GDM1 (cell line): ENCODE measurements at places on chromosomes 7 and 10.

DNA sequence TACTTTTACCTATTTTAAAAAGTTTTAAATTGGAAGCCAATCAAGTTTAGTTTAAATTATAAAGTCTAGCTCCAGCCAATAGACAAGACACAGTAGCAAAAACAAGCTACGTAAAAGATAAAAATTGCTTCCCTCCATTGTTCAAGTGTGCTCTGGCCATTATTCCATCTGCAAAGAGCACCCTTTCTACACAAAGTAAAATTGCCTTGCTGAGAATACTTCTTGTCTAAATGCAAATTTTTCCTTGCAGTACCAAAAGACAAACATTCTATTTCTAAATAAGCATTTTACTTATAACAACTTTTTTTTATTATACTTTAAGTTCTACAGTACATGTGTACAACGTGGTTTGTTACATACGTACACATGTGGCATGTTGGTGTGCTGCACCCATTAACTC is 75.9 kb upstream of the ZNF746 start:
- DNase-seq = no peak

DNA sequence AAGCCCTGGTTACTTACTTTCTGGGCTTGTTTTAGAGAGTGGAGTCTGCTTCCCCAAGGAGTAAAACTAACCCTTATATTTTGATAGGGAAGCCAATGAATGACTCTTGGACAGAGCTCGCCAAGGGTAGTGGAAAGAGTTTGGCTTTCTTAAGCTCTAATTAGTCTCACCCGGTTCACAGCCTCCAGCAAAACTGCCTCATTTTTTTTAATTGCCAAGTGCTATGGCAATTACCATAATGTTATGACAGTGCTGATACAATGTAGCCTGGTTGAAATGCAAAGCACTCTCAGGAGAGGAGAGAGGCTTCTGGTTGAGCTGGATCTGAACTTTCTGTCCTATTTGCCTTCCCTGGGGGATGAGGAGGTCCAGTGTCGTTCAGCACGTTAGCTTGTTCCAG is 376.1 kb upstream of the CHRM2 start:
- no peak for DNase-seq

GRCh38 chr7:22617166-22617565 is 109.8 kb upstream of the IL6 start:
- no peak for DNase-seq

DNA sequence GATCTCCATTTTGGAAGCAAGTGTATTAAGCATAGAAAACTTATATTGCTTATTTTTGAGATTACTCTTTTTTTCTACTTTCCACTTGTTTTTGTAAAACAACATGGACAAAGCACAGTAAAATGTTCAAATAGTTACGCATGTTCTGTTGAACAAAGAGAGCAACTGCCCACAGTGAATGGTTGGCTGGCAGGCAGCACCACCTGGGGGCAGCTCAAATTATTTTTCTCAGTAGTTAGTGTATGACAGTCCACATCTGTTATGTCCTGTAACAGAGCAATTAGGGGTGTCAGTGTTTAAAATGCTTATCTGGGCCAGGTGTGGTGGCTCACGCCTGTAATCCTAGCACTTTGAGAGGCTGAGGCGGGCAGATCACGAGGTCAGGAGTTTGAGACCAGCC is 46.1 kb upstream of the CACUL1 start:
- DNase-seq = no peak

DNA sequence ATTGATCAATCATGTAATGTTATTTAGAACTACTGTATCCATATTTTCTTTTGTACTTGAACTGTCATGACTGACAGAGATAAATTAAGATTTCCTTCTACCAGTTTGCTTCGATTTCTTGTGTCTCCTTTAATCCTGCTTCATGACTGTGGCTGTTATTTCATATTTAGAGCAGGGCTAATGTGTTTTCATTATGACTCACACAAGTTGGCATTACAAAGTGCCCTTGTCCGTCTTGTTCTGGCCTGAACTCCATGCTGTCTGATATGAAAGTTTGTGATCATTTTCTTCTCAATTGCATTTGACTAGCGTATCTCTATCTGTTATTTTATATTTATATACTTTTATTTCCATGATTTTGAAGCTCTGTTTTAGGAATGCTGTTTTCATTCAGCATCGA is 344.1 kb upstream of the PRKCQ start:
- DNase-seq = no peak

- DNase-seq = peak; percentile 52
Measured at GRCh38 chr7:155598810-155599210, 45.7 kb upstream of the RBM33 start.

DNA sequence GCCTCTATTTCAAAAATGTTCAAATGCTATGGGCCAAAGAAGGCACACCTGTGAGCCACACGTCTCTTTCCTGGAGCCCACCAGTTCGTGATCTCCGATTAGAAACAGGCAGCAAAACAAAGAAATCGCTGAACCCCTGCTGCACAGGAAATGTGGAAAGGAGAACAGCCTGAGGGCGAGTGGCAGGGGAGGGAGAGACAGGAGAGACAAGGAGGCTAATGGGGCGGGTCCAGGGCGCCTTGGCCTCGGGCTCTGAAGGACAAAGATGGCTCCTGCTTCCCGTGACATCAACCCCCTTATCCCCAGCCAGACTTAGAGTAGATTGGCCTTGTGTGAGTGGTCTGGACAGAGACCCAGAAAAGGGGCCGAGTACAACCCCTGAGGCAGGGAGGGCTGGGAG is 62.4 kb upstream of the DOCK1 start:
- no peak for DNase-seq

GRCh38 chr10:123165445-123166072 is 11.4 kb downstream of the BUB3 start:
- no peak for DNase-seq

- no peak for DNase-seq
Measured at GRCh38 chr10:133110609-133111275, 23.0 kb downstream of the ADGRA1 start.

- no peak for DNase-seq
Measured at GRCh38 chr10:32437334-32437733, 8.6 kb upstream of the CCDC7 start.

- no peak for DNase-seq
Measured at GRCh38 chr7:5685205-5685604, 96.3 kb downstream of the RNF216 start.

GRCh38 chr10:117014835-117015234 is 9.8 kb upstream of the SHTN1 start:
- DNase-seq = no peak

DNA sequence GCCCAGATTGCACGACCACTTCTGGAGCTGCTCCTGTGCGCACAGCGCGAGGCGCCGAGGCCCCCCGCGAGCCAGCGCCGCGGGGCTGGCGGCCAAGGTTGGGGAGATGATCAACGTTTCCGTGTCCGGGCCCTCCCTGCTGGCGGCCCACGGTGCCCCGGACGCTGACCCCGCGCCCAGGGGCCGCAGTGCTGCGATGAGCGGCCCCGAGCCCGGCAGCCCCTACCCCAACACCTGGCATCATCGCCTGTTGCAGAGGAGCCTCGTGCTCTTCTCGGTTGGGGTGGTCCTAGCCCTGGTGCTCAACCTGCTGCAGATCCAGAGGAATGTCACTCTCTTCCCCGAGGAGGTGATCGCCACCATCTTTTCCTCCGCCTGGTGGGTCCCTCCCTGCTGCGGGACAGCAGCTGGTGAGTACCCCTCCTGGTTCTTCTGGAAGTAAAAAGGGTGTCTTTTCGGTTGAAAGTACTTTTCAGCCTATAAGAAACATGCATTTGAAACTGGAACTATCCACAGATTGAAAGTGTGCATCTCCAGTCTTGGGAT is 683 bp downstream of the INSIG1 start:
- no peak for DNase-seq

DNA sequence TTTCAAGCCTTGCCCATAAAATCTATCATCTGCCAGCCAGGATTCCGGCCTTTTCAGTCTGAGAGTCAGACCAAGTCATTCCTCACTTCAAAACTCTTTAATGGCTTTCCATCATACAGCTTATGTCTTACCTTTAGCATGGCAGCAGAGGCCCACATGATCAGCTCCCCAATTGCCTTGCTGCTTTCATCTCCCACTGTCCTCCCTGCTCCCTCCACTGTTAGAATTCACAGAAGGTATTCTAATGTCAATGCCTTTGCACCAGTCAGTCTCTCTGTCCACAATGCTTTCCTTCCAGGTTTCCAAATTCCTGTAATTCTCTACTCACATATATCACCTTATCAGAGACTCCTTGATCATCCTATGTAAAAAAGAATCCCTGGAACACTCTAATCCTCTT is 37.2 kb downstream of the SEMA3E start:
- no peak for DNase-seq

DNA sequence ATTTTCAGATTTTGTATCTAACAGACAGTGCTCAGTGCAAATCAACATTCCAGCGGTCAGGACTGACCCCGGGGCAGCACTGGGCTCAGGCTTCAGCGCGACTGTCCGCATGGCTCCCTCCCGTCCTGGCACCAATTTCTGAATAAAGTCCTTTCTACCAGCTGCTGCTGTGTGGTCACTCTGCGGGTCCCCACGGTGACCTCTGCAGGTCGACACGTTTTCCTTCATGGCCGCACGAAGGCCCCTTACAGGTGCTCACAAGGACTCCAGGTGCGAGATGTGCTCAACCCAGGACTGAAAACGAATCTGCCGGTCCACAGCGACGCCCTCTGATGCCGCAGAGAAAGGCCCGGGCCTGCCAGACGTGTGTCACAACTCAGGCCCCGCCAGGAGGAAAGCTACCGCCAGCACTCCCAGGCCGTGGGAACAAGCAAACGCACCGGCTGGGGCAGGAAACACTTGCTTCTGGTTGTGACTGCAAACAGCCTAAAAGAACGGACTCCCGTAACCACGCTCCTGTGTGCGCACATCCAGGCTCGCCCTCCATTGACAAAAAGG is 3.7 kb upstream of the UTF1 start:
- peak; percentile 25 for DNase-seq

- no peak for DNase-seq
Measured at GRCh38 chr7:6482307-6482706, 34.6 kb upstream of the DAGLB start.

DNA sequence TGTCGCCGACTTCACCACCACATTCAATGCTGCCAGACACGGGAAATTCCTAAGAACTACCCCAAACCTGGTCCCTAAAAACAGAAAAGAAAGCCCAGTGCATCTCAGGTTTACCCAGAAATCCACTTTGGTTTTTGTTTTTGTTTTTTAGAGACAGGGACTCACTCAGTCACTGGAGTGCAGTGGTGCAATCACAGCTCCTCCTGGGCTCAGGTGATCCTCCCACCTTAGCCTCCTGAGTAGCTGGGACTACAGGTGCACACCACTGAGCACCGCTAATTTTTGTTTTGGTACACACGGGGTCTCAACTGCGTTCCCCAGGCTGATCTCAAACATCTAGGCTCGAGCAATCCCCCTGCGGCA is 22.8 kb downstream of the MAD1L1 start:
- no peak for DNase-seq

DNA sequence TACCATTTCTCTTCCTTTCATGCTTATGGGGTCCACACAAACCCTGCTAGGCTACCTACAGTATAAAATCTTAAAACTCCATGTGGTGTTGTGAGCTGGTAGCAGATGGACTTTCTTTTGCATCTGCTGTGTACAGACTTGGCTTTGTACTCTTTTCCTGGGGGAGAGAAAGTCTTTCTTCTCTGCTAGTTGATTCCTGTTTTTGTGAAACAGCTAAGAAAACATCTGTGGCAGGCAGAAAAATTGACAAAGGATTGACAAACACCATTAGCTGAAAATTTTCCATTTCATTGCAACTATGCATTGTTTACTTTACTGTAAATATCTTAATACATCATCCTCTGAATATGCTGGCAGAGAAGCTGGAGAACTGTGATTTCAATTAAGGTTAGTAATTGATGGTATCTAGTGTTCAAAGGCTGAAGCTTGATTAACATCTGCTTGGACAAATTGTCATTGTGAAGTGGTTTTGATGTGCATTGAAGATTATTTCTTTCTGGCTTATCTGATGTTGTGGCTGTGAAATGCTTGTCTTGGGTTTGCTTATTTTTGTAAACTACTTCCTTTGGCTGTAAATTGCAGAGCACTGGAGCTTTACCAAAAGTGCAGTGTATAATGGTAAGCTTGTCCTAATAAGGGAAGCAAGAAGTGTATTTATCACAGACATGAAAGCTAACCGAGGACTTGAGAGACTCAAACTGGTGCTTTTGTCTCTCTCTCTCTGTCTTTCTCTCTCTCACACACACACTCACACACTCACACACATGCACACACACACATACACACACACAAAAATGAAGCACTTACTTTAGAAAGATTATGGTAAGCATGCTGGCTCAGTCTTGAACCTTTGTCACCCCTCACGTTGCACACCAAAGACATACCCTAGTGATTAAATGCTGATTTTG is at the start of gene FOXP2:
Gene FOXP2 (plus strand): TSS at position 660 of the 908 bp plus-strand sequence. CDS start 11,697 bp downstream, outside the sequence.
- DNase-seq = no peak

- no peak for DNase-seq
Measured at GRCh38 chr10:31887850-31888249, 40.8 kb downstream of the ARHGAP12 start.

DNA sequence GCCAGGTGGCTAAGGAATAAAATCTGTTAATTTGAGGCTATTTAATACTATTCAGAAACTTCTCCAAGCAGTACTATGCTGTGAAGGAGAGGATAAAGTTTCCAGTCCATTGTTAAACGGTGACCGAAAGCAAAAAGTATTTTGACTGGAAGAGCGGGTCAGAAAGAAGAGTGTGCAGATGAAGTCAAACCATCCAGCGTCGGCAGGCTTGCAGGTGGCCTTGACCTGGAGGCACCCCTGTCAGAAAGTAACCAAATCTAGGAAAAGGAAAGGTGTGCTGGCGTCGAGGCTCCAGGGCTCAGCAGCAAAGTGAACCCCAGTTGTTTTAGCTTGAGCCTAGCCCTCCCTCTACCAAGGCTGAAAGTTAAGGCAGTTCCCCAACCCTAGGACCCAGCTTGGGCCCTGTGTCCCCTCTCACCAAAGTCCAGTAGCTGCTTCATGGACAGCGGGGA is 544 bp downstream of the PDK4 start:
- DNase-seq = no peak

GRCh38 chr7:38973760-38974159 is 3.9 kb upstream of the POU6F2 start:
- DNase-seq = no peak

GRCh38 chr7:69749994-69750393 is 151.7 kb downstream of the AUTS2 start:
- no peak for DNase-seq

GRCh38 chr7:141153231-141153630 is 79.4 kb downstream of the TMEM178B start:
- DNase-seq = no peak
